NCI-H2171 (cell line): ENCODE measurements at places on chromosomes 16 and 17.

GRCh38 chr16:89437251-89437987, 52.9 kb downstream of the ANKRD11 start:
- DNase-seq, result no peak

DNA sequence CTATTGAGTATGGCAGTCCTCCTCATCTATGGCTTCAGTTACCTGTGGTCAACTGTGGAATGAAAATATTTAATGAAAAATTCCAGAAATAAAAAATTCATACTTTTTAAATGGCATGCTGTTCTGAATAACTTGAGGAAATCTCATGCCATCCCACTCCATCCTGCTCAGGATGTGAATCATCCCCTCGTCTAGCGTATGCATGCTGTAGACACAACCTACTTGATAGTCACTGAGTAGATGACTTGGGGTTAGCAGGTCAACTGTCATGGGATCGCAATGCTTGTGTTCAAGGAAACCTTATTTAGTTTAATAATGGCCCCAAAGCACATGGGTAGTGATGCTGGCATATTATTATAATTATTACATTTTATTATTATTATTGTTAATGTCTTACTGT, 4.8 kb upstream of the VAC14 start:
- no peak for DNase-seq

DNA sequence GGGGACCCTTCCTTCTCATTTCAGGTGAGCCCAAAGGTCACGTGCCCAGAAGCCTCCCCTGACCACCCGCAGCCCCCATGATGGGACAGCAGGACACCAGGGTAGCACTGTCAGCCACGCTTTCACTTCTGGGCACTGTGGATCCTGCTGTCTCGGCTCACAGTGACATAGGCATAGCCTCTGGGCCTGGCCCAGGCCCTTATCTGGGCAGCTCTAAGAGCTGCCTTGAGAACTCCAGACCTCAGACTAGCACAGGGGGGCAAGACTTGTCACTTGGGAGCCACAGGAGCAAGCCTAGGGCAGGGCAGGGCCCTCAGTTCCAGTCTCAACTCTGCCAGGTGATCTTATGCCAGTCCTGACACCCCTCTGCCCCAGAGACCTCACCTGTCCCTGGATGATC, 4.7 kb downstream of the NATD1 start:
- no peak for DNase-seq

- no peak for DNase-seq
These were observed 7.7 kb downstream of the HS3ST3B1 start for GRCh38 chr17:14308636-14308964.

DNA sequence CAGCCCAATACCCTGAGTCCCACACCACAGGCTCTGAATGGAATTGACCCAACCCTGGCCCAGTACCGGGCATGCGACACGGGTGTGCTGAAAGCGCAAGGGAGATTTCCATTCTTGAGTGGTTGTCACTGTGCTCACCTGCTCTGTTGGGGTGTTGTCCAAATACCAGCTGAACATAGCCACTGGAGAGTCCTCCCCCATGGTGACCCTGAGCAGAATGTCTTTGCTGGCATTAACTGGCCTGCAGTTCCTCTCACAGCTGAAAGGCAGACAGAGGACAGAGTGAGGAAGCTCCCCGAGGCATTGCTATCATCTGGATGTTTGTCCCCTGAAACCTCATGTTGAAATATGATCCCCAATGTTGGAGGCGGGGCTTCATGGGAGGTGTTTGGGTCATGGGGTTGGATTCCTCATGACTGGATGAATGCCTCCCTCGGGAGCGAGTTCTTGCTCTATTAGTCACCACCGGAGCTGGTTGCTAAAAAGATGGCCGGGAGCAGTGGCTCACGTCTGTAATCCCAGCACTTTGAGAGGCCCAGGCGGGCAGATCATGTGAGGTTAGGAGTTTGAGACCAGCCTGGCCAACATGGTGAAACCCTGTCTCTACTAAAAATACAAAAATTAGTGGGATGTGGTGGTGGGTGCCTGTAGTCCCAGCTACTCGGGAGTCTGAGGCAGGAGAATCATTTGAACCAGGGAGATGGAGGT, 57.3 kb upstream of the BCO1 start:
- DNase-seq, result peak; percentile 93

GRCh38 chr16:50210266-50211038, 55.9 kb upstream of the ADCY7 start:
- peak; percentile 45 for DNase-seq
